ENCODE measurements at places on chromosomes 6 and 20.

DNA sequence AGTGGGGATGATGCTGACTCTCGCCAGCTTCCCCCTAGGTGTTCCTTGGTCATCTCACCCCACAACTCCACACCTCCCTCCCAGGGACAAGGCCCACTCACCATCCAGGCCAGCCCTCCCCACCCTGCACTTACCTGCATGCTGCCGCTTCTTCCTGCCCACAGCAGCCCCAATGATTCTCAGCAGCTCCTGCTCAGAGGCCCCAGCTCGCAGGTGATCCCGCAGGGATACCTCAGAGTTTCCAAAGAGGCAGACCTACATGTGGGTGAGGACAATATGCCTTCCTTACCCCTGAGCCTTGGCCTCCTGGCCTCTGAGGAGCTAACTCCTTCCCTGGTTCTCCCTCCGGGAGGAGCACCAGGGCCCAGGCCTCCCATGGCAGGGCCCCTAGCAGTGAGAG is 24.6 kb downstream of the MOCS1 start:
- DNase-seq = no peak

GRCh38 chr20:59269411-59270025 is 30.9 kb upstream of the EDN3 start:
- DNase-seq = no peak

DNA sequence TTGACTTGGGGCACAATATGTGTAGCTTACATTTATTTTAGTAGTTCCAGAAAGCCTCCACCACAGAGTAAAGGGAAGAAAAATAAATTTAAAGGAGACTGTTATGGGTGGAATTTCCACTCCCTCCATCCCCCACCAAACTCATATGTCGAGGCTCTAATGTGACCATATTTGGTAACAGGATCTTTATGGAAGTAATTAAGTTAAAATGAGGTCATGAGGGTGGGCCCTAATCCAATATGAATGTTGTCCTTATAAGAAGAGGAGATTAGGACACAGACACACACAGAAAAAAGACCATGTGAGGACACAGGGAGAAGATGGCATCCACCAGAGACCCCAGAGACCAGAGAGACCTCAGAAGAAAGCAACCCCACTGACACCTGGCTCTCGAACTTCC is 189.7 kb downstream of the EDN1 start:
- no peak for DNase-seq

DNA sequence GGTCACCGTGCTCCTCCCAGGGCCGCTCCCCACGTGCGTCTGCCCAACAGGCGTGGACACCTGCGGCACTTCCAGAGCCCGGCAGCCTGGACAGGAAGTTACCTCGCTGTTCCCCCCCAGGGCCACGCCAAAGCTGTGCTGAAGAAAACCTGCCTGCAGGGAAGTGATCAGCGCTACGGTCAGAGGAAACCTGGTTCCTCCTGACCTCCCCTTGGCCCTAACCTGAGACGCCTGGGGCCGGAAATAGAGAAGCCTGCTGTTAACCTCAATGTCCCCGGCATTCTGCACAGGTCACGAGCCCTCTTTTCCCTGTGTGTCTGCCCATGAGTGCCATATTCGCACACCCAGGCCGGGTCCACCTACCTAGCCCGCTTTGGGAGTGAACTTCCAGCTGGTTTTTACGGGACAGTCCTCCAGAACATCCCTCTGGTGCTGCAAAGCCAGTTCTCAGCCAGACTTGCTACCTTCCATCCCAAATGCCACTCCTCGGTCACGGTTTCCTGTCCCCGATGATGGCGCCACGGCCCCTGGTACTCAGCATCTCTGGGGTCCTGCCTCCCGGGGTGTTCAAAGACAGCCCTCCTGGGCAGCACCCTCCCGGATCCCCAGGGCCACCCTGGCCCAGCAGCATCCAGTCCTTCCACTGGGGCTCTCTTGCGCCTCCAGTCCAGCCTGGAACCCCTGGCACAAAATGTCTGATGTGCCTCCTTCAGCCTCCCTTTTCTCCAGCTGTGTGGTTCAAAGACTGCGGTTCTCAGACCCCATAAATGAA is 12.0 kb upstream of the IRF4 start:
- no peak for DNase-seq

- DNase-seq = peak; percentile 93
These were observed 580 bp upstream of the SYCP2 start for GRCh38 chr20:59933849-59934585.

GRCh38 chr6:84696166-84696565 is 68.2 kb downstream of the TBX18 start:
- no peak for DNase-seq

- no peak for DNase-seq
These were observed 61.3 kb downstream of the PTPN1 start for GRCh38 chr20:50571466-50571865.

DNA sequence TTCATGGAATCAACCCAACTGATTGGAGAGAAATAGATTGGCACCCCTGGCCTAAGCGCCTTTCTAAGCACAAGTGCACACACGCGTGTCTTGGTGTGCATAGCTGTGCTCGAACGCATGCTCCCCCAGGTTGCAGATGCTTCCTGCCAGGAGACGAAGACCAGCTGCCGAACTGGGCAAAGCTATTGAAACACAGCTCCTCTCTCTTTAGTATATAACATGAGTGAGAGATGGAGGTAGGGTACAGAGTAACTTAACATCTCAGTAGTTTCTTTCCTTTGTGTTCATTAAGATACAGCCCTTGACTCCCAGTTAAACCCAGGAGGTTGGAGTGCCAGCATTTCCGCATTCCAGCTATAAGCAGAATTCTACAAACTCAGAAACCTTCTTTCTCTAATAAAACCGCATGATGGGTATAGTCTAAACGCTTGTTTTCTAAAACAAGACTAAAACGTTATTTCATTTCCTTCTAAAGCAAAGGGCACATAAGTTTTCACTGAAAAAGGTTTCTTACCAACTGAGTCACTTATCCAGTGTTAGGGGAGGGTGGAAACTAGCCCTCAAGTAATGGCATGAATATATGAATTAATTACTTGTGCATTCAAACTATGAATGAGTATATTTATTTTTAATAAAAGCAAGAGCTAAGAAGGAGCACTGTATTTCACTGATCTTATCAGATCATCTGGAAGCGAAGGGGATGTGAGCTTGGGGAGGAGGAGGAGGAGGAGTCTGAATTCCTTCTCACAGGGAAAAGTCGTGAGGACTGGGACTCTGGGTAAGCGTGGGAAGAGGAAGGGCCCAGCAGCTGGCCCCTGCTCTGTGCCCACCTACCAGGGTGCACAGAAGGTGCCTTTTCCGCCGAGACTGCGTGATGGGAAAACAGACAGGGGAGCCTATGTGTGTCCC is 179.2 kb downstream of the TMEM242 start:
- DNase-seq = no peak

GRCh38 chr20:54123587-54124180 is 50.1 kb downstream of the CYP24A1 start:
- no peak for DNase-seq

- DNase-seq = no peak
These were observed 148.2 kb downstream of the PREX1 start for GRCh38 chr20:48679599-48679998.

Data from activated CD8-positive, alpha-beta memory T cell treated with anti-CD3 and anti-CD28 coated beads, Interleukin-2, amount 50 U/mL, for 48 hours (primary cell).